ENCODE measurements at places on chromosomes 1 and 21.

- DNase-seq = peak; percentile 79
Observed at GRCh38 chr1:184806296-184806721, 51.7 kb upstream of the EDEM3 start.

- DNase-seq = no peak
Observed at GRCh38 chr1:184630679-184631060, 124.0 kb downstream of the EDEM3 start.

DNA sequence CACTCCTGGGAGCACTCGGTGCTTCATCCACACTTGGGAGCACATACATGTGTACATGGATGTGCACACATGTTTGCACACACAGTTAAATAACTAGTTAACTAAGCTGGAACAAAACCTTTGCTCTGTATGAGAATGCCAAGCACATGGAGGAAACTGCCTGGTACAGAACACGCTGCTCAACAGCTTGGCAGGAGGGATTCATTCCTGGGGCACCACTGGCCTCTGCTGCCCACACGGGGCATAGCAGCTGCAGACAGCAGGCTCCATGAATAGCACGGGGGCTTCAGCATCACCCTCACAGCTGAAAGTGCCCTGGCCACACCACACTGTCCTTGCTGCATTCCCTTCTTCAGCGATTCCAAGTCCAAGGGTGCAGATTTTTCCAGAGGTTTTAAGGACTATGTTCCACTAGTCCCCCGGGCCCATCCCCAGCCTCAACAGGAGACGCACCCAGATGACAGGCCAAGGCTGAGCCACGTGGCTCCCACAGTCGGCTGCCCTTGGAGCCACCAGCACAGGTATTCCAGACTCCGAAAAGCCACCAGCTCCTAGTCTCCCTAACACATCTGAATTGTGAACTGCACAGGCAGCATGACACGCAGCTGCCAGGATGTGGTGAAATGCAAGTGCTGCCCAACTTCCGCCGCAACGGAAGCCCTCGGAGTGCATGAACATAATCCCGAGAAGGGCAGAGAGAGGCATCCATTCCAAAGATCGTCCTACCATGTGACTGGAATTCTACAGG lies 16.9 kb downstream of the NPHP4 start:
- DNase-seq = peak; percentile 86

- DNase-seq = no peak
Observed at GRCh38 chr1:223707256-223708000, 4.9 kb upstream of the CAPN2 start.

DNA sequence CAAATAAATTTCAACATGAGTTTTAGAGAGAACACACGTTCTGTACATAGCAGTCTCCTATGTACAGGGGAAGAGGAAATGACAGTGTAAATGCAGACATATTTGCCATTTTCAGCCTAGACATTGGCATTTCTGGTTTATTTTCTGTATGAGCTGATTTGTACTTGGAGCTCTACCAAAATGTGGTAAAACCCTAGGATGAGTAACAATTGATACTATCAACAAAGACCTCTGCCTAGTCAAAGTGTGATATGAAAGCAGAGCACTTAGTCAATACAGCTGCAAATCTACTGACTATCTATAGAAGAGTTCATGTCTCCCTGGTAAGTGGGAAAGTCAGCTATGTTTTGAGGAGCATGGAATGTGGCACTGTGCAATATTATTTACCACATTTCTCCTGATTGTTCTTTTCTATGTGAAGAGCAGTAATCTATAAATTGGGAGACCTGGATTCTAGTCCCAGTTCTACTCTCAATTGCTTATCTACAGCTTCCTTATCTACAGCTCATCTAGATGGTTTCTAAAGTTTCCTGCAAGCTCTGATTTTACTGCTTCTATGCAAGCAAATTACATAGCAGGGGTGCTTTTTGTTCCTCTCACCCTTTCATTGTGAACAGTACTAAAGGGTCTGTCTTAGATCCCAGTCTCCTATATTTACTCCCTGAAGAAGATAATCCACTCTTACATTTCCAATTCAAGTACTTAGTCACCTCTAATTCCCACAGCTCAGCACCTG lies 334.2 kb downstream of the NTNG1 start:
- DNase-seq = no peak

DNA sequence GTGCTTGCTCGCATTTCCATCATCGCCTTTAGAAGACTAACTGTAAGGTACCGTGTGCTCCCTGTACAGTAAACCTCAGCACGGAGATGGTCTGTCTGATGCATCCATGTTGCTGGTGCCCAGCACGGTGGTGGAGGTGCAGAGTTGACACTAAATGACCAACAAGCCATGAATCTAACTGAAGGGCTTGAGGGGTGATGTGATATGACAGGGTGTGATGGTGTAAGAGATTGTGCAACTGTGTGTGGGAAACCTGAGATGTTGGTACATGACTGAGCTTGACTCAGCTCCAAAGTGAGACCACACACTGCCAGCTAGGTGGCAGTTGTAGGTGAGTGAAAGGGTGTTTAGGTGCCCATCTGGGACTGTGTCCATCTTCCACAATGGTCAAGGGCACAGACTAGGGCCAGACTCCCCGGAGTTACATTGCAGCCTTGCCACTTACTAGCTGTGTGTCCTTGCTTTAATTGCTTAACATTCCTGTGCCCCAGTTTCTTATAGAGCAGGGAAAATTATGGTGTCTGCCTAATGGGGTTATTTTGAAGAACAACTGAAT lies 21.4 kb downstream of the SLC2A1 start:
- peak; percentile 79 for DNase-seq

GRCh38 chr1:96746440-96747420 lies 25.1 kb downstream of the PTBP2 start:
- DNase-seq = no peak
